ENCODE measurements at places on chromosomes 7 and 10. TPM values are rescaled to one million over a fixed set of nuclear protein-coding genes. Genes with fewer than 3 reads are reported as not detected.

ATAD1 gene
- 46.8 TPM for total RNA-seq

SLC18A2 gene
- 0.21 TPM for total RNA-seq

SCART1 gene
- total RNA-seq = 1.4 TPM

GPR85 gene
- total RNA-seq = not detected

C10orf90 gene
- total RNA-seq = not detected

PBLD gene
- 1.2 TPM for total RNA-seq

SOSTDC1 gene
- not detected for total RNA-seq

GRCh38 chr7:17546189-17546588 lies 247.7 kb downstream of the AHR start:
- H3K4me3 ChIP-seq = no peak overlapping the region
- H3K27me3 ChIP-seq = peaks cover 3% of the 10 kb centered on the region
- no peak overlapping the region for H3K27ac ChIP-seq
- no peaks in the 10 kb centered on the region for H3K4me1 ChIP-seq
- no peaks in the 10 kb centered on the region for H3K36me3 ChIP-seq

- DNase-seq = no peak
- H3K4me1 ChIP-seq = no peaks in the 10 kb centered on the region
- H3K4me3 ChIP-seq = no peak overlapping the region
- H3K27ac ChIP-seq = no peak overlapping the region
- H3K36me3 ChIP-seq = no peaks in the 10 kb centered on the region
Measured at GRCh38 chr10:97590748-97591495, 1.4 kb downstream of the C10orf62 start.

GRCh38 chr10:32988604-32989003 lies 30.6 kb upstream of the ITGB1 start:
- DNase-seq = no peak
- no peak overlapping the region for H3K27ac ChIP-seq
- no peaks in the 10 kb centered on the region for H3K36me3 ChIP-seq
- no peak overlapping the region for H3K4me3 ChIP-seq

DNA sequence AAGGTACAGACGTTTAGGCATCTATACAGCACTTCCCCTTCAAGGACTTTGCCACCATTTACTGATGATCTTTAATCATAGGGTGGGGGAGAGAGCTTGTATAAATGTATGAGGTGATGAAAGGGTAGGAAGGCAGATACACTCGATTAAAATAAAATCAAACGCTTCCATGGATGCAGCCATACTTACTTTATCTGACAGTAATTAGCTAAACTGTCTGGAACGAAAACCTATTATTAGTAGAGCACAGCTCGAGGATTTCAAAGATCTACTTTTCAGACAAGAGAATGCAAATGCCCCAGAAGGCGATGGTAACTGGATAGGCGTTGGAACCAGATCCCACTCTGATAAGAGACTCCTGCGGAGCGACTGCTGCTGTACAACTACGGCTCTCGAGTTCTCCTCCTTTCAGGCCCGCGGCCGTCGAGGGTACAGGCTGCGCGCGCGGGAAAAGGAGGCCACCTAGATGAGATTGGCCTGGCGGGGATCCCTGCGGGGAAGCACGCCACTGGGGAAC lies 3.1 kb upstream of the NKX2-3 start:
- no peaks in the 10 kb centered on the region for H3K36me3 ChIP-seq
- peaks cover 87% of the 10 kb centered on the region for H3K27me3 ChIP-seq
- peak overlapping the region; percentile 21 for H3K4me3 ChIP-seq
- H3K4me1 ChIP-seq = peaks cover 33% of the 10 kb centered on the region
- no peak overlapping the region for H3K27ac ChIP-seq

GRCh38 chr7:123961771-123962170 lies 36.7 kb downstream of the SPAM1 start:
- no peaks in the 10 kb centered on the region for H3K4me1 ChIP-seq
- no peaks in the 10 kb centered on the region for H3K27me3 ChIP-seq
- no peak for DNase-seq
- no peaks in the 10 kb centered on the region for H3K36me3 ChIP-seq

- no peaks in the 10 kb centered on the region for H3K36me3 ChIP-seq
- no peak overlapping the region for H3K4me3 ChIP-seq
- no peaks in the 10 kb centered on the region for H3K4me1 ChIP-seq
- H3K27me3 ChIP-seq = peaks cover 2% of the 10 kb centered on the region
Measured at GRCh38 chr7:80508440-80508839, 3.4 kb downstream of the GNAT3 start.

GRCh38 chr10:95987685-95988426 lies 55.5 kb upstream of the CCNJ start:
- no peak for DNase-seq
- no peak overlapping the region for H3K4me3 ChIP-seq
- no peaks in the 10 kb centered on the region for H3K27me3 ChIP-seq
- H3K36me3 ChIP-seq = no peaks in the 10 kb centered on the region
- H3K4me1 ChIP-seq = no peaks in the 10 kb centered on the region

DNA sequence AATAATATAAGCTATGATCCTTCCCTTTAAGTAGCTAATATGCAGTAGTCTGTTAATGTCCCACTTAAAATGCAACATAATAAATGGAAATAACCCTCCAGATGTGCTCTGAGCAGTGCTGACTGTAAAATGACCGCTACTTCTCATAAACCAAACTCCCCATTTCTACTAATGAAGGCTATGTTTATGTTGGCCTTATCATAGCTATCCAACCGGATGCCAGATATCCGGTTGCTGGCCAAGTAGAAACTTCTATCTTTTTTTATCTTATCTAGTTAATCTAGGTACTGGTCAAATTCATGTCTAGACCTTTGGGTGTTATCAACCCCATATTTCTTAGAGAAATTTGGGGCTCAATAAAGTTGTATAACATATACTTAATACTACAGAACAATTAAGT lies 56.6 kb downstream of the CHRM2 start:
- no peak overlapping the region for H3K4me3 ChIP-seq
- DNase-seq = no peak
- no peaks in the 10 kb centered on the region for H3K27me3 ChIP-seq
- H3K36me3 ChIP-seq = no peaks in the 10 kb centered on the region

DNA sequence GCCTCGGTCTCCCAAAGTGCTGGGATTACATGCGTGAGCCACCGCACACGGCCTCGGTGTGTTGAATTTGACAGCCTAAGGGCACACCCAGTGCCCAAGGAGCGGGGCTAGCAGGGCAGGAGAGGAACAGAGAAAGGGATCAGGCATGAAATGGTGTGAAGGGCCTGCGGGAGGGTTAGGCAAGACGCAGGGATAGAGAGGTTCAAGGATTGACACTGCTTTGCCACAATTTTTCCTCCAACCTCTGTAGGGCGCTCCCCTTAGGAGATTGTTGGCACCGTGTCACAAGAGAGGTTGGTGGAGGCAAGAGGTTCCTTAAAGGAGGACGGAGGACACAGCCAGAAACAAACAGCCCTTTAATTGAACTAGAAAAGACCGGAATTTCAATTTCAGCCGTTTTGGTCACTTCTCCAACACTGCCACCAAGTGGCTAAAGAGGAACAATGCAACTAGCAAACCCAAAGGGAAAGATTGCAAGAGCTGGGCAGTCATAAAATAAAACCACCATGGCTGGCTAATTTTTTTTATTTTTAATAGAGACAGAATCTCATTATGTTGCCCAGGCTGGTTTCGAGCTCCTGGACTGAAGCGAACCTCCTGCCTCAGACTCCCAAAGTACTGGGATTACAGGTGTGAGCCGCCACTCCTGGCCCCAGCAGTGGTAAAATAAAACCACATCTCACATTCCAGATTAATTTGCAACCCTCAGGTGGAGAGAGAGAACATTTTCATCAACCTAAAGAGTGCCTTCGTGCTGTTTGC lies 6.9 kb upstream of the CREB3L2 start:
- H3K27me3 ChIP-seq = peaks cover 2% of the 10 kb centered on the region
- peaks cover 3% of the 10 kb centered on the region for H3K4me1 ChIP-seq
- no peaks in the 10 kb centered on the region for H3K36me3 ChIP-seq
- H3K27ac ChIP-seq = no peak overlapping the region
- peak; percentile 29 for DNase-seq

GRCh38 chr7:125934539-125934938 lies 1004.9 kb upstream of the POT1 start:
- no peak overlapping the region for H3K27ac ChIP-seq
- no peaks in the 10 kb centered on the region for H3K36me3 ChIP-seq
- no peak overlapping the region for H3K4me3 ChIP-seq

DNA sequence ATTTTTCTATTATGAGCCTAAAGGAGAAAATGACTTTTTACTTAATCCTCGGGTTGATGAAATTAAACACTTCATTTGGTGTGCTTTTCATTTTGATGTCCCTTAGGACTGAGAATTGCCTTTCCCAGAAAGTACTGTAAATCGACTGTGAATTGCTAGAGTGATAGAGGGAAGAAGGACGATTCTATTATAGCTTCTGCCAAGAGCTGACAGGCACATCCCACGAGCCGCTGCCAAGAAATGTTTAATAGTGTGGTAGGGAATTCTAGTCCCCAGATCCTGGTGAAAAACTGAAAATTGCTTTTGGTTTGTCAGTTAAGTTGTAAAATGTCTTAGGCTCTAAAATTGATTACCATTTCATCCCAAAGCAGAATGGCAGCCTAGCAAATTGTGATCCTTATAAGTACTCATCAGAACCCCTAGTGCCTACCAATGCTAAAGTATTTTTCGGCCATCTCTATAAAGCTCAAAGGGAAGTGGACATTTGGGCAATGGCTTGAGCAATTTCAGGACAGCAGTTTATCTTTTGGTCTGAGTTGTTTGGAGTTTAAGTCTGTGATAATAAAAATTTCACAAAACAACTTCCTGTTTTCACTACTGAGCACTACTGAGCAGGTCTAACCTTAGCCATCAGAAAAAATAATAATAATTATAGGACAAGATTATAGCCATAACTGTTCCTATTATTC lies 44.6 kb upstream of the HYCC1 start:
- no peak overlapping the region for H3K27ac ChIP-seq
- no peaks in the 10 kb centered on the region for H3K27me3 ChIP-seq
- H3K4me3 ChIP-seq = no peak overlapping the region
- peaks cover 2% of the 10 kb centered on the region for H3K4me1 ChIP-seq
- no peaks in the 10 kb centered on the region for H3K36me3 ChIP-seq
- no peak for DNase-seq

GRCh38 chr10:71819985-71820384 lies 31.1 kb downstream of the PSAP start:
- H3K36me3 ChIP-seq = peaks cover 37% of the 10 kb centered on the region
- DNase-seq = no peak
- peaks cover 11% of the 10 kb centered on the region for H3K4me1 ChIP-seq

GRCh38 chr10:100575585-100576281 lies 40.0 kb downstream of the HIF1AN start:
- no peak overlapping the region for H3K4me3 ChIP-seq
- H3K36me3 ChIP-seq = no peaks in the 10 kb centered on the region
- no peaks in the 10 kb centered on the region for H3K4me1 ChIP-seq
- no peak overlapping the region for H3K27ac ChIP-seq
- H3K27me3 ChIP-seq = peaks cover 20% of the 10 kb centered on the region

- H3K36me3 ChIP-seq = peaks cover 2% of the 10 kb centered on the region
- peaks cover 4% of the 10 kb centered on the region for H3K4me1 ChIP-seq
- no peak overlapping the region for H3K27ac ChIP-seq
- no peak for DNase-seq
- H3K27me3 ChIP-seq = no peaks in the 10 kb centered on the region
Measured at GRCh38 chr10:63313066-63313717, 152.6 kb downstream of the JMJD1C start.

DNA sequence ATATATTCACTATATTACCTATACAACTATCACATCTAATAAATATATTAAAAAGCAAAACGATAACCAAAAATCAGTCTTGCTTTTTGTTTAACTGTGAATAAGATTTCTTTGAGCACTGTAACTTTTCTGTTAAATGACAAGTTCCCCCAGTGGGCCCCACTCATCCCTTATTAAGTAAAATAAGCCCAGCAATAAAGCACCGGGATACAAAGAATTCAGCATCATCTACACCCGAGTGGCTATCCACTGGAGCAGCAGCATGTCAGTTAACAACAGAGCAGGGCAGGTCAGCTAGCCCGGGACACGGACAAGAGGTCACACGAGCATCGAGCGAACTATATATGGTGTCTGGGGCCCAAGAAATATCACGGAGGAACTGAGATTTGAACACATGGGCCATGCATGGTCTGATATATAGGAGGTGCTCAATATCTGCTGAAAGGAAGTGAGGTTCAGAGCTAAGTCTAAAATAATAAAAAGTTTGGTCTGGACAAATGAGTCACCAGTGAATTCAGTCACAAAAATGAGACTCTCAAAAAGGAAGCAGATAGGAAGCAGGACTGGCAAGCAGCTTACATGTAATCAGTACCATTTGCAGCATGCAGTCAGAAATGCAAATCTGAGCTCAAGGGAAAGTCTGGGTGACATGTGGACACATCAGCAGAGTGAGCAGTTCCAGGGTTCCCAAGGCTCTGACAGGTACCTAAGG lies 4.1 kb downstream of the ERCC6 start:
- H3K4me1 ChIP-seq = peaks cover 39% of the 10 kb centered on the region
- DNase-seq = peak; percentile 26
- peaks cover 3% of the 10 kb centered on the region for H3K27me3 ChIP-seq
- peaks cover 23% of the 10 kb centered on the region for H3K36me3 ChIP-seq

DNA sequence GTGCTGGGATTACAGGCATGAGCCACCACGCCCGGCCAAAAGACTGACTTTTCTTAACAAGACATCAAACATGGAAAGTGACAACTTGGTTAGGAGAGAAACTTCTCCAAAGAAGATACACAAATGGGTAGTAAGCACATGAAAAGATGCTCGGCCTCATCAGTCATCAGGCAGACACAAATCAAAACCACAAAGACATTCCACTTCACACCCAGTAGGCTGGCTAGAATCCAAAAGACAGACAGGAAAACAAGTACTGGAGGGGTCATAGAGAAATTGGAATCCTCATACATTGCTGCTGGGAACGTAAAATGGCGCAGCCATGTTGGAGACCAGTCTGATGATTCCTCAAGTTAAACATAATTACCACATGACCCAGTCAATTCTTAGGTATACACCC lies 16.4 kb downstream of the SEPHS1 start:
- H3K36me3 ChIP-seq = peaks cover 62% of the 10 kb centered on the region
- no peaks in the 10 kb centered on the region for H3K27me3 ChIP-seq
- H3K27ac ChIP-seq = no peak overlapping the region
- H3K4me3 ChIP-seq = no peak overlapping the region
- no peak for DNase-seq

- H3K4me3 ChIP-seq = no peak overlapping the region
- no peak for DNase-seq
- peaks cover 4% of the 10 kb centered on the region for H3K4me1 ChIP-seq
- no peak overlapping the region for H3K27ac ChIP-seq
Measured at GRCh38 chr7:21193895-21194294, 234.0 kb upstream of the SP4 start.

GRCh38 chr7:136063326-136063666 lies 86.1 kb upstream of the MTPN start:
- no peak overlapping the region for H3K27ac ChIP-seq
- H3K4me3 ChIP-seq = no peak overlapping the region
- no peak for DNase-seq
- H3K4me1 ChIP-seq = peaks cover 17% of the 10 kb centered on the region
- H3K36me3 ChIP-seq = no peaks in the 10 kb centered on the region

DNA sequence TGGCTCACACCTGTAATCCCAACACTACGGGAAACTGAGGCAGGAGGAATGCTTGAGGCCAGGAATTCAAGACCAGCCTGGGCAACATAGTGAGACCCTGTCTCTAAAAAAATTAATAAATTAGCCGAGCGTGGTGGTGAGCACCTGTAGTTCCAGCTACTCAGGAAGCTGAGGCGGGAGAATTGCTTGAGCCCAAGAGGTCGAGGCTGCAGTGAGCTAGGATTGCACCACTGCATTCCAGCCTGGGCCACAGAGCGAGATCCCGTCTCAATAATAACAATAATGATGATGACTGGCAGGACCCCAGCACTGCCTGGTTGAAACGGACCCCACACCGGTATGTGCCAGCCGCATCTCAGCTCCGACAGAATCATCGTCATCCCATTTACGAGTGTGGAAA lies 93.0 kb downstream of the ELFN1 start:
- no peak for DNase-seq
- H3K36me3 ChIP-seq = peaks cover 2% of the 10 kb centered on the region
- H3K27me3 ChIP-seq = peaks cover 2% of the 10 kb centered on the region
- no peaks in the 10 kb centered on the region for H3K4me1 ChIP-seq

Data from activated CD4-positive, alpha-beta T cell treated with anti-CD3 and anti-CD28 coated beads for 36 hours (primary cell).